Panc1 (cell line): ENCODE measurements at places on chromosomes 7 and 10. TPM values are rescaled to one million over a fixed set of nuclear protein-coding genes. Genes with fewer than 3 reads are reported as not detected.

DNA sequence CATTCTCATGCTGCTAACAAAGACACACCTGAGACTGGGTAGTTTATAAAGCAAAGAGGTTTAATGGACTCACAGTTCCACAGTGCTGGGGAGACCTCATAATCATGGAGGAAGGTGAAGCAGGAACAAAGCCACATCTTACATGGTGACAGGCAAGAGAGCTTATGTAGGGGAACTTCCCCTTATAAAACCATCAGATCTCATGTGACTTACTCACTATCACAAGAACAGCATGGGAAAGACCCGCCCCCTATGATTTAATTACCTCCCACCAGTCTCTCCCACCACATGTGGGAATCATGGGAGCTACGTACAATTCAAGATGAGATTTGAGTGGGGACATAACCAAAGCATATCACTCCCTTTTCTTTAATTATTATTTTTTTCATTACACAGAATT lies 16.6 kb downstream of the COL28A1 start:
- no peak overlapping the region for H3K4me3 ChIP-seq
- no peaks in the 10 kb centered on the region for H3K36me3 ChIP-seq
- H3K27ac ChIP-seq = no peak overlapping the region

DNA sequence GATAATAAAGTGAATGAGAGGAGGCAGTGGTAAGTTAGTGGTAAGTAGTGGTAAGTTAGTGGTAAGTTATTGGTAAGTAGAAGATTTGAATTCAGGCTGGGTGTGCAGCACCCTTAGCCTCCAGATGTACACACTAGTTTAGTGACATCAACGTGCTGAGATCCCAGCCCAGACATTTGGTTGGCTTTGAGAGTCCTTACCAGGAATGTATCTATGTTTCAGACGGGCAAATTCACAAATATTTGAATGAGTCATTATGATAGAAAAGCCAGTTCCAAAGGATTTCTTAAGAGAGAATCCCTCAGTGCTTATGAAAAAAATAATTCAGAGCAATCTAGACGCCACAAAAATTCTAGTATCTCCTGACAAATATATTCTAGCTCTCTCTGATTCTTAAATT lies 70.0 kb downstream of the ARL4A start:
- H3K27me3 ChIP-seq = no peaks in the 10 kb centered on the region
- H3K36me3 ChIP-seq = no peaks in the 10 kb centered on the region
- no peak overlapping the region for H3K27ac ChIP-seq
- no peak overlapping the region for H3K4me3 ChIP-seq
- no peak for DNase-seq

DNA sequence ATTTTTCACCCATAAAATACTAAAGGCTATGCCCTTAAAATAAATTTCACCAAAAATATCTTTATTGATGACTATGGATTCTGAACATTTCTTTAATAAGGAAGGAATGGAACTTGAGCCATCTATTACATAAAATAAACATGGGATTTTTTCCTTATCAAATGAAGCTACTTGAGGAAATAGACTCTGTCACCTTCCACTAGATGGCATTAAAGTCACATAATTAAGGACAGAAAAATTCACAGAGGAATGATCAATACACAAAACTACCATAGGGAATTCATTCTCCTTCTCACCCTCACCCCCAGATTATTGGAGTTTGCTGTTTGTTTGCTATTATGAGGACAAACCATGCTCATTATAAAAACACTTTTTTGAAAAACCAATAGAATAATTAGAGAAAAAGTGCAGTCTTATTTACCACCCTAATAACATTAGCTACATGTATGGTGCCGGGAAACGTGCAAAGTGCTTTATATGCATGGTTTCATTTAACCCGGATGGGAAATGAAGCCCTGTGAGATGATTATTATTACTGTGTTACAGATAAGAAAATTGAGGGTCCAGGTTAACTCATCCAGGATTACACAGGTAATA lies 21.1 kb upstream of the FOXI2 start:
- no peaks in the 10 kb centered on the region for H3K4me1 ChIP-seq
- DNase-seq = peak; percentile 2
- H3K36me3 ChIP-seq = no peaks in the 10 kb centered on the region
- H3K4me3 ChIP-seq = no peak overlapping the region

DNA sequence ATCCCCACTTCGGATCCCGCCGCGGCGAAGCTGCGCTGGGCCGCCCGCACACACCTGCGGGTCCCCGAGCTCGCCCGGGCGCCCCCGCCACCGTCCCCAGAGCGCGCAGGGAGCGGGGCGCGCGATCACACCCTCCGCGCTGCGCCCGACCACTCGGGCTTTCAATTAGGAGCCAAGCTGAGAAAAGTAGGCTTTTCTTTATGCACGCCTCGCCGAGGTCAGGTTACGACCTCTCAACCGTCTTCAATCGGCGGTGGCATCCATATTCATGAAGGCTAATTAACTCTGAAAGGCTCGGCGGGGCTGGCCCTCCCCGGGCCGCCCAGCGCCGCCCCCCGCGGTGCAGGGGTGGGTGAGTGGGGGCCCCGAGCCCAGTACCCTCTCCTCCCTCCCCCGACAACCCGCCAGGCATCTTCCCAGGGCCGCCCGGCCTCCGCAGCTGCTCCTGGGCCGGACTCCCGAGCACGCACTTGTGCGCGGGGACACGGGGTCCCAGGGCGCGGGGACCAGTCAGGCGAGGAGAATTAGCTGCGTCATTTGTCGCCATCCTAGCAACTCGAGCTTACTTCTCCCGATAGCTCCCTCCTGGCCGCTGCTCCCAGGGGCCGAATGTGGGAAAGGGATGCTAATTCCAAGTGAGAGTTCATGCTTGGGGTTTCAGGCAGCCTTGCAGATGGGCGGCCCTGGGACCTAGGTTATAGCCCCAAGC lies 155.5 kb upstream of the LYZL2 start:
- H3K4me1 ChIP-seq = no peaks in the 10 kb centered on the region
- H3K27ac ChIP-seq = no peak overlapping the region
- H3K4me3 ChIP-seq = peak overlapping the region; percentile 49
- H3K27me3 ChIP-seq = no peaks in the 10 kb centered on the region
- no peak for DNase-seq
- H3K36me3 ChIP-seq = no peaks in the 10 kb centered on the region

DNA sequence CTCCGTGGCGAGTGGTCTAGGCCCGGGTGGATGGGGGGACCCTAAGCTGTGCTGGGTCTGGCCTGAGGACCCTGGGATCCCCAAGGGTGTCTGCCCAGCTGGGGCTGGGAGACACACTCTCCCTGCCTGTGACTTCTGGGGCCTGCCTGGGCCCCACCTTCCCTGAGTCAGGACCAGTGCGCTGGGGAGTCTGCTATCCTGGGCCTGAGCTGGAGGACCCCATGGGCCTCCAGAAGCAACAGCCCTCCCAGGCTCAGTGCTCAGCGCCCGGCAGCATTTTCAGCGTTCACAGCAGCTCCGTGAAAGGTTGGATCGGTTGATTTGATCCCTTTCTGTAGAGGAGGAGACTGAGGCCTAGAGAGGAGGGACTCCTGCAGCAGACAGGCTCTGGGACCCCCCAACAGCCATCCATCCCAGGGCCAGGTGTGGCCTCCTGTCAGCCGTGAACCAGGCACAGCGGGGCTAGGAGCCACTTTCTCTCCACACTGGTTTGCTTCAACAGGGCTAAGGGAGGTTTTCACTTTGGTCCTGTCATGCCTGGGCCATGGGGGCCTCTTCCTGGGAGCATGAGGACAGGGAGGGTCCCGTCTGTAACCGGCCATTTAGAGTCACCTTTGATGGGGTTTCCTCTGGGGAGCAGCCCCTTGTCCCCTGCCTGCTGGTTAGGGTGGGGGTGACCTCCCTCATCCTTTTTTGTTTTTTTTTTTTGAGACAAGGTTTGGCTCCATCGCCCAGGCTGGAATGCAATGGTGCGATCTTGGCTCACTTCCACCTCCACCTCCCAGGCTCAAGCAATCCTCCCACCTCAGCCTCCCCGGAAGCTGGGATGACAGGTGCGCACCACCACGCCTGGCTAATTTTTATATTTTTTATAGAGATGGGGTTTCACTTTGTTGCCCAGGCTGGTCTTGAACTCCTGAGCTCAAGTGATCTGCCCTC lies 12.4 kb downstream of the FOXL3 start:
- H3K36me3 ChIP-seq = no peaks in the 10 kb centered on the region
- no peak overlapping the region for H3K4me3 ChIP-seq
- no peaks in the 10 kb centered on the region for H3K4me1 ChIP-seq
- no peak for DNase-seq

DNA sequence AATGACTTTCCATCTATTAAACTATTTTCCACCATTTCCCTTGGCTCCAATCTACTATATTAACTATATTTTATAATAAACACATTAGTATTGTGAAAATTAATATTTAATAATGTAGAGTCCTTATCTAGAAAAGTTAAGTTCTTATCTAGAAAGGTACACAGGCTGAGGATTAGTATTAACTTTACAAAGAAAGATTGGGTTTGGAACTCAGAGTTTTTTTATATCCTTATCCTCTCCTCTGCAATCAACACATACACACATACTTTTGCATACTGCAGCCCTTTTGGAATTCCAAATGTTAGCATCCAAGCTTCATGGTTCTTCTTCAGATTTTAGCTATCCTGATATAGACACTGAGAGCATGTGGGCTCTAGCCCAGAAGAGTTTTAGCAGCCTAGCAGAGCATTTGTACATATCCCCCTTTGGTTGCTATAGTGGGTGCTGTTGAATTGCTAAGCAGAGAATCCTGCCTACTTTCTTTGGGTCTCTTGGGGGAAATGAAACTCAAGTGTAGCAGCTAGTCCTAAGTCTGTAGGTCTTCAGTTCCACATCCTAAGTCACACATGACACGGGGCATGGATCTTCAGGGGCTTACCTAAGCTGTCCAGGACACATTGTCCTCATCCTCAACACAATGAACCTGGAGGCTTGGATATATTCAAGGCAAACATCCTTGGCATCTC lies 874.6 kb downstream of the LRMDA start:
- H3K27ac ChIP-seq = no peak overlapping the region
- DNase-seq = no peak
- peaks cover 5% of the 10 kb centered on the region; the same call in 1 of the 2 replicates for H3K27me3 ChIP-seq
- no peaks in the 10 kb centered on the region for H3K36me3 ChIP-seq
- H3K4me1 ChIP-seq = no peaks in the 10 kb centered on the region

ELOVL3 gene
- total RNA-seq = 1.2 TPM

CHN2 gene
- total RNA-seq = 0.15 TPM

TES gene
- 99.4 TPM for total RNA-seq

COL13A1 gene
- 1.0 TPM for total RNA-seq

ANKRD22 gene
- 0.15 TPM for total RNA-seq

PVRIG gene
- not detected for total RNA-seq

GNAT3 gene
- total RNA-seq = not detected

CFAP70 gene
- total RNA-seq = 0.10 TPM
